ENCODE measurements at places on chromosomes 3 and 15.

DNA sequence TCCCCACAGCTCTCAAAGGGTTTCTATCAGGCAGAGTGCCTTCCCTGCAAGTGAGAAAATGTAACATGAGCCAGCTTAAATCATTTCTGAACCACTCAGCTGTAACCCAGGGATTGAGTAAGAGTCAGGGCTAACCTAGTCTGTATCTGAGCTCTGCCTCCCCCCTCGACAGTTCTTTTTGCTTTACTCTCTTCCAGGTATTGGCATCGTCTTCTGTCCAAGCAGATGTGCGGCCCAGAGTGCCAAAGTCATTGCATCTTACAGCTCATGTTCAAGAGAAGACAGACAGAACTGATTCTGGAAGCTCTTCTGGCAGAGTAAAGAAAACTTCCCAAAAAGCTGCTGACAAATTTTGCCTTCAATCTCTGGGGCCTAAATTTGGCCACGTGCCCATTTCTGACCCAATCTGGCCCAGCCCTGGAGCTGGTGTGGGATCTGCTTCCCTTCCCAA is 74.8 kb downstream of the ABHD5 start:
- no peak for DNase-seq

- DNase-seq: no peak
These were observed 483.6 kb downstream of the ERC2 start for GRCh38 chr3:55984626-55985025.

DNA sequence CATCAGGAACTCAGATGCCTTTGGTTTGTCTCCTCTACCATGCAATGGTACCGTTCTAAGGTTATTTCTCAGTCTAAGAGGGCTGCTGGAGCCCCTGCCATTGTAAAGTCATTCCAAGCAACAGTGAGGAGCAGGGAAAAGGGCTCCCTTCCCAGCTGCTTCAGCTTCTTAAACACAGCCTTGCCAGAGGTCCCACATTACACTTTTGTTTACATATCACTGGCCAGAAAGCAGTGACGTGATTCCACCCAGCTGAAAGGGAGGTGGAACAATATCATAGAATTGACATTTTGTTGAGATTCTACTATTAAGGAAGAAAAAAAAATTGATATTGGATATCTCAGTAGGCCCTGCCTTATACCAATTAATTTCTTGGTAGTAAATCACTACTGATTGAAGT is 194.6 kb downstream of the SUCLG2 start:
- no peak for DNase-seq

- no peak for DNase-seq
These were observed 75.3 kb upstream of the BOC start for GRCh38 chr3:113136071-113136470.

DNA sequence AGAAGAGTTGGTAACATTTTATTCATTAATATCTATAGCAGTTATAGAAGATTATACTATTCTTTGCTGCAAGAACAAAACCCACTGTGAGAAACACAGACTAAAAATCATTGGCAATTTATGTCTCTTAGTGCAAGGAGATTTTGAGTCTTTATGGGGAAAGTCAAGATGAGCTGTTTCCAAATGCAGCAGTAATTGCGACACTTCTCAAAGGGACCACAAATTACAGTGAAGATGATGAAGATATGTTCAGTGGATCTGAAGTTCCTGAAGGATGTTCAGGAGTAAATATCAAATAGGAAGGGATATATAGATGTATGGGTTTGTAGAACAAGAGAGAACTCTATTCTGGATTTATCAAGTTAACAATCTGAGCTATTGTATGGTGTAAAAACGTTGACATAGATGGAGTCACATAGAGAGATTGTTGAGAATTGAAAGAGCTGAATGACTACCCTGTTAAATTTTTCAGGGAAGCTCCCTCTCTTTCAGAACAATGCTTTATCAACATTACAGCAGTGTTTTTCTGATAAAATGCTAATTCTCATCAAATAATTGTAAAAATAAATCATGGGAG is 71.8 kb downstream of the DTWD1 start:
- no peak for DNase-seq

DNA sequence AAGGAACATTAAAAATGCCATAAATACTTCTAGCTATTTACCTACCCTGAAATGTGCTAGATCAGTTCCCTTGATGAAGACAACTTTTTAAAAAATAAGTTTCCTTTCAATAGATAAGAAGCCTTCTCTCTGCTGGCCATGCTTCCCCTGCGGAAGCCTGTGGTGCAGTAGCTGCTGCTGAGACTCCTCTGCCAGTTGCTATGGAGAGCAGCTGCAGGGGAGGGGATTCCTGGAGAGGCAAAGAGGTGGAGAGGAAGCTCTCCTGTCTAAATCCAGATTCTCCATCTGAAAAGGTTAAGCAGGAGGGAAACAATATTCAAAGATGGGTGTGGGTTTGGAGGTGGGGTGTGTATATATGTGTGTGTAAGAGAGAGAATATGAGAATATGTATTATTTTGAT is 69.8 kb upstream of the BFSP2 start:
- no peak for DNase-seq

DNA sequence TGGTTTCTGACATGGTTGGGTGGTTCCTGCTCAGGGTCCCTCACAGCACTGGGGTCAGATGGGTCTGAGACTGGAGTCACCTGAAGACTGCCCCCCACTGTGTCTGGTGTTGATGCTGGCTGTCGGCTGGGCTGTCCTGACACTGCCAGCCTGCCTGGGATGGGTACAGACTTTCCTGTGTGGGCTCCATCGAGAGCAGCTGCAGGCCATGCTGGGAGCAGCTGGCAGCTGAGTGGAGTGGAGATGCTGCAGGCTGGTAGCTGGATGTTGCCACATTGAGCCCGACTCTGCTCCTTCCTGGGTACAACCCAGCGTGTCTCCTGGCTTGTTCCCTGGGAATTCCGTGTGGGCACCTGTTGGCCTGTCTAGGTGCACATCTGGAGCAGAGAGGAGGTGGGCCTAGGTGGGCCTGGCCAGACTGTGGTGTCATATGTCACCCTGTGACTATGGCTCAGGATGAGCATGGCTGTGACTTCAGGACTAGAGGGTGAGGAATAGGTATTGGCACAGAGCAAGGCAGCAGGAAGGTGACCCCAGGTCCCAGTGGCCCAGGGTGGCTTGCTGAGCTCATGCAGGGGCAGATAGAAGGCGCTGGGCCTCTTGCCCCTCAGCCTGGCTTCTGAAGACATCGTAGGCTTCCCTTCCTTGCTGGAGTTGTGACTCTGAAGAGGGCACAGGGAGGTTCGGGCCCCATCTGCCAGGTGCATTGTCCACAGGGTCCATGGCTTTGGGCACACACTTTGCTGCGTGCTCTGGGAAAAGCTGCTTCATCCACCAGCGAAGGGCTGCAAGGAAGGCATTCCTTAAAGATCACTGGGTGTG is 40.0 kb upstream of the PRR23E start:
- no peak for DNase-seq

DNA sequence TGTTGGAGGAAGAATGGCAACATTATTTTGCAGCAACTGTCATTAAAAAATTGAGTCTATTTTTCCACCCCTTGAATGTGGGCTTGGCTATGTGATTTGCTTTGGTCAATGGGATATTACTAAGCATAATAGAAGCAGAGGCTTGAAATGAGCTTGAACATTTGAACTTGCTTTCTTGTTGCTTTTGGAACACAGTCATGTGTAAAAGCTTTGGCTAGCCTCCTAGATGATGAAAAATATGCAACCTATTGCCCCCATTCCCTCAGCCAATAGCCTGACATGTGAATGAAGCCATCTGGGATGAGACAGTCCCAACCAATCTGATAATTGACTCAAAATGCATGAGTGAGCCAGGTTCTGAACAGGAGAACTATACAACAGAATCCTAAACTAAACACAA is 78.4 kb downstream of the PLSCR2 start:
- no peak for DNase-seq

DNA sequence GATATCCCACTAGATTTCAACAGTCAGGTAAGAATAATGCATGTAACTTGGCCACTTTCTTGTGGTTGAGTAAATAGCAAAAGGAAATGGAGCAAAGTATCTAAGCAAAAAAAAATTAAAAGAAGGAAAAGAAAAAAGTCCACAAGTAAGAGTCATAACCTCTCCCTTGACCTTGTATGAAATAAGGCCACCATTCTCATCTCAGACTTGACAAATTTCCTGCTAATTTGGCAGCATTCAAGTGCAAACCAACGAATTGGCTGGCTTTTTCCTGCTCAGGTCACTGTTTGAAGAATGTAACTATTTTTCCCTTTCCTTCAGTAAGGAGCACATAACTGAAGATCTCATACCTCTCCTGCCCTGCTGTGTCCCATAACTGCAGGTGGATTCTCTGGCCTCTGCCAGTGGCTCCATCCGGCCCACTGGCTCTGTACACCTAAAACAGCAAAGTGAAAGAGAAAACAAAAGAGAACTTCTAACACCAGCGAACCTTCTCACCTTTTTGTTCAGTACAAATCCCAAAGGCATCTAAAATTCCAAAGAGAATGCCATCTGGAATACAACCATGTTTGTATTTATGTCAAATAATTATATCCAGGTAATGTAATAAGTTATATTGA is 33.4 kb upstream of the RSL24D1 start:
- no peak for DNase-seq

GRCh38 chr15:63531586-63531985 is 27.2 kb downstream of the USP3 start:
- no peak for DNase-seq

- DNase-seq: no peak
These were observed 33.6 kb upstream of the PLSCR5 start for GRCh38 chr3:146638718-146639117.

DNA sequence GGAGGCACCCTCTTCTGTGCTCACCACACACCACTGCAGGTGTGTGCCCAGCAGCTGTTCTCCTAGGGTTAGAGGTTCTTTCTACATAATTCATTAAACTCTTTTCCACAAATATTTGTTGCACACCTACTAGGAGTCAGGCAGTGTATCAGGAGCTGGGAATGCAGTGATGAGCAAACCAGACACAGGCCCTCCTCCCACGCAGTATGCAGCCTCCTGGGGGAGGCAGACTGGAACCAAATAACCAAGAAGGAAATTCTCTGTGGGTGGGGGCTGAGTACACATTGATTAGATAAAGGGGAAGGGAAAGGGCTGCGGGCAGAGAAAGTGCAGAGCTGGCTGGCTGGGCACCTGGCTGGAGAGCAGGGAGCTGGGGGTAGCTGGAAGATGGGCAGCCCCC is 18.5 kb upstream of the C3orf22 start:
- no peak for DNase-seq

DNA sequence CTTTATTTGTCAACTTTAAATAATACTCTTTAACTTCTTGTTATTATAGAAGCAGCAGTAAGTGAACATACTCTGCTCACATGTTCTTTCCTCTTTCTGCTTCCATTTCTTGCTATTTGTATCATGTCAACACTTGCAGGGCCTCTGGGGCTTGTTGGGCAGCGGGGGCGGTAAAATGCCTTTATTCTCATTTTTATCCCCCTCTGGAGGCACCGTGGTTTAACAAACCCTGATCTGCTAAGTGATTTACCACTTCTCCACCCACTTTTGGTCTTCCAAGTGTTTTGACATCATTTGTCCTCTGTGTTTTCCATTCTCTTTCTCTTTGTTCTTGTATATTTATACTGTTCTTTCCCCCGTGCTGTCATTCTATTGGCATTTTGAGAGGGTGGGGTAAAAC is 33.9 kb downstream of the SCN10A start:
- DNase-seq: no peak

DNA sequence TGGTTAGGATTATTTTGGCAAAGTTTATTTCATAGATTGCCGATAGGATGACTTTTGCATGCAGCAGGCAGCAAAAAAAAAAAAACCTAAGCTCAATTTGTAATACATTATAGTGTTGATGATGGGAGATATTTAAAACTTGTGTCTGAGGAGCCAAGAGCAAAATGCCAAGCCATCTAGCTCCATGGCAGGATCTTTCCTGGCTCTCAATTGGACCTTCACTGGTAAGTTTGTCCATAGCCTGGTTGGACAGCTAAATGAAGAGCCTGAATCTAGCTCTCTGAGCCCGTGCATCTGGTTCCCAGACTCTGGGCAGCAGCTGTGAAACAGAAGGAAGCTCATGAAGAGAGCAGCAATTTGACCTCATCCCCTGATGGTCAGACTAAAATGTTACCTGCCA is 17.5 kb downstream of the STAC start:
- no peak for DNase-seq

DNA sequence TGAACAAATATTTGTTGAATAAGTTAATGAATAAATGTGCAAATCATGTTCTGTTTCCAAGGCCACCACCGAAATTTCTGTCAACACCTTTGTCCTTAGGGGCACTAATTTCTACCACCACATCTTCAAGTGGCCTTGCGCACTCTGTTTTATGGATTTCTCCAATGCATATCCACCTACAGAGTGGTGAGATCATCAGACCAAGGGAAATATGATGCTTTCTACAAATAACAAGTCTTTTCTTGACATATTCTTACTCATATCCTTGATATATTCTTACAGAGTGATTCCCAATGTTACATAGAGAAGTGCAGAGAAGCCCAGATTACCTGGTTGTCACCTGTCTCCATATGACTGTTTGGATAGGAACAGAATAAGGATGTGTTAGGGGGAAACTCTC is 36.1 kb upstream of the TMCO5A start:
- DNase-seq: no peak

- DNase-seq: no peak
These were observed 22.3 kb downstream of the THRB start for GRCh38 chr3:24472358-24472757.

DNA sequence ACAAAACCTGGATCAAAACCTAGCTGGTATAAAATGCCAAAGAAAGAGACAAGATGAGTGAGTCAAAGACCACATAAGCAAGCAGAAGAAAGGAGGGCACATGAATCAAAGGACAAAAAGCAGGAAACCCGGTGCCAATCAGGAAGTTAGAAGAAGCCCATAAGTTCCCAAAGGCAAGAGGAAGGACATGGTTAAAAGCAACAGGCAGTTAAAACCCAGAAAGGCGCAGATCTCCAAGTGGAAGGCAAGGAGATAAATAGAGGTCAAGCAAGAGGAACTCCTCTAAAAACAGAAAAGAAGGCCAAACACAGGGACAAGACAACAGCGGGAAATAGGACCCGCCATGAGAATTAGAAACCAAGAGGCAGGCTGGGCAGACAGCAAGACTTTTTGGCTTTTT is 4.4 kb downstream of the TMOD2 start:
- no peak for DNase-seq

GRCh38 chr3:52849656-52850055 is 14.8 kb upstream of the MUSTN1 start:
- DNase-seq: no peak

DNA sequence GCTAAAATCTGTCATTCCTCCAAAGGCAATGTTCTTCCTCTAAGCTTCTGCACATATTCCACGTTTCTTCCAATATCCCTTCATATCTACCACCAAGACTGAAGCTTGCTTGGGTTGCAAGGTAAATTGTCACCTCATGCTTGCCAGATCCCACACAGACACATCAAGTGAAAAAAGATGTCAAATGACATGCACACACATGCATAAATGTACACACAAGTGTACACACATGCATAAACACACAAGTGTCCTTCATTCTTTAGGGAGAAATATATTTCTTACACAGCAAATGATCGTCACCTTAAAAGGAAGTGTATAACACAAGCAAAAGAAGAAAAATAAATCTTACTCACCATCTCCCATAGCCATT is 59.4 kb downstream of the CLASP2 start:
- no peak for DNase-seq

All from stimulated activated CD4-positive, alpha-beta T cell treated with anti-CD3 and anti-CD28 coated beads, Interleukin-4, amount 100 ng/mL, for 24 hours (primary cell).